ENCODE measurements at places on chromosomes 6 and 20.
A peak's percentile ranks its signal among the peaks of the same experiment; 100 is the strongest.

- no peak for DNase-seq
Observed at GRCh38 chr6:139640448-139640847, 266.0 kb upstream of the CITED2 start.

DNA sequence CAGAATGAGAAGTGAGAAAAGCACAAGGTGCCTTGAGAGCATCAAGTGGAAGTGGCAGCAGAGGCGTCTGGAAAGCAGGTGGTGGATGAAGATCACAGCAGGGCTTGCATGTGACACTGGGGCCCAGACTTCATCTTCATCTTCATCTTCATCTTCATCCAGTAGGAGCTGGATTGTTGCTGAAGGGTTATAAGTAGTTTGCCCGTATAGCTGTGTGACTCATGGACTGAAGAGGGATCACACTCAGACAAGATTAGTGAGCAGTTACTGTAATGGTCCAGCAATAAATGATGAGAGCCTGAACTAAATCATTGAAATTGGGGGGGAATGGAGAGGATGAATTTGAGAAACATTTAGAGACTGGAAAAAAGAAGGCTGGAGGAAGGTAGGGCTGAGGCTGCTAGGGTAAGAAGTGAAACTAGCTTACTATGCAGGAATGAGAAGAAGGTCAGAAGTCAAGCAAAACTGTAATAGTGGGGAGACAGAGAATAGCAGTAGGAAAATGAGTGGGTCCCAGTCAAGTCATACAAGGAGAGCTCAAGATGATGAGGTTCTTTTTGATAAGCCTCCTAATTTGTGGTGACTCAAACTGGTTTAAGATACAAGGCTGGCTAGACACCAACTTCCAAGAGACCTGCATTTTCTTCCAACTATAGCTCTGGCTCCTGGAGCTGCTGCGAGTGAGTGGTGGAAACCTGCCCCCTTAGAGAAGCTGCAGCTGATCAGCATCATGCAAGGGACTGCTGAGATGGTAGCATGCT, 92.3 kb upstream of the BEND6 start:
- no peak for DNase-seq

GRCh38 chr6:34068462-34069044, 77.3 kb downstream of the GRM4 start:
- no peak for DNase-seq

DNA sequence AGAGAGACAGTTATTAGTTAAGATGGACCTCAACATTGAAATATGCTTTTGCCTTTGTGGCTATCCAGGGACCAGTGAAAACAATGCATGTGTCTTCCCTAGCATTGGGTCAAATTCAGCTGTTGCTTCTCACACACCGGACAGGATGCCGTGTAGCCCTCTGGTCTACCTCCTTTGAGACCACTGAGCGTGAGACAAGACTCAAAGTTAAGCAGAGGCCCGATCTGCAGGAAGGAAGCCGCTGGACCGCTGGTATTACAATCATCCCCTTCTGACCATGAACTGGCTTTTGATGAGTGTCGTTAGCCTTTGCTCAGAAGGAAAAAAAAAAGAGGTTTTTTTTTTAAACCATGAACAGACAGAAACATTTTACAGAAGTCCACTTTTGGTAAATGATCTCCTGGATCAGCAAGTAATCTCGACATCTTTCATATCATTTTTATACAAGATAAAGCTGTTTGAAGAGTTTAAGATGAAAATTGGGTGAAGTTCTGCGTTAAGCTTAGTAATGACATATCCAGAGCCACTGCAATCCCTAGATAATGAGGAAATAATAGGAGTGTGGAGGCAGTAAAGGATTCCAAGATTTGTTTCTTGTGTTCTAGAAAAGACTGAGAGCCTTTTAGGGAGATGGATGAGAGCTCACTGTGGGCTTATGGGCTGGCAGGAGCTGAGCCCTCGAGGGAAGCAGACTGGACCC, 622.8 kb downstream of the QKI start:
- no peak for DNase-seq

GRCh38 chr6:8659404-8660189, 224.3 kb upstream of the SLC35B3 start:
- DNase-seq, result no peak

DNA sequence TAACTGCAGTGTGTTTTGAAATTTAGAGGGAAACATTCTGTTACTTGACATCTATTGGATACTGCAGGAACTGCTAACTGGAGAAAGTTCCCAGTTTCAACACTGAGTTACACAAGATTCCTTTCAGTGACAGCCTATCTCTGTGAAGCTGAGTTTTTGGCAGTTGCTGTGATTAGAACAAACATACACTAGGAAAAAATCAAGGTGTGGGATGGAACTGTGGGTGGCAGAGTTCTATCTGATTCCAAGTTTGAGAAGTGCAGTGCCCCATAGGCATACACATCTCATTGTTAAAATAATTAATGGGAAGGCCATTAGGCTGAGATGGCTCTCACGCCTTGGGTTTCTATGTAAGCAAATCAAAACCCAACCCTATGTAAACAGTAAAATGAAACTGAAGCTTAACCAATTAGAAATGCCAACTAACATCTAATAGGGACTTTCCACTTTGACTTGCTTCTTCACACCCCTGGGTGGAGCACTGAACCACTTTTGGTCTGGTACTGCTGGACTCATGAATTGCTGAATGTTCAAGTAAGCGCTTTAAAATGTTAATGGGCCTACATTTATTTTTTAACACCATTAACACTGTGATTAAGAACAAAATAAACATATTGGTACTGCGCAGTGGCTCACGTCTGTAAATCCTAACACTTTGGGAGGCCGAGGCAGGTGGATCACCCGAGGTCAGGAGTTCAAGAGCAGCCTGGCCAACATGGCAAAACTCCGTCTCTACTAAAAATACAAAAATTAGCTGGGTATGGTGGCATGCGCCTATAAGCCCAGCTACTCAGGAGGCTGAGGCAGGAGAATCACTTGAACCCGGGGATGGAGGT, 55.2 kb upstream of the TBC1D7 start:
- no peak for DNase-seq

DNA sequence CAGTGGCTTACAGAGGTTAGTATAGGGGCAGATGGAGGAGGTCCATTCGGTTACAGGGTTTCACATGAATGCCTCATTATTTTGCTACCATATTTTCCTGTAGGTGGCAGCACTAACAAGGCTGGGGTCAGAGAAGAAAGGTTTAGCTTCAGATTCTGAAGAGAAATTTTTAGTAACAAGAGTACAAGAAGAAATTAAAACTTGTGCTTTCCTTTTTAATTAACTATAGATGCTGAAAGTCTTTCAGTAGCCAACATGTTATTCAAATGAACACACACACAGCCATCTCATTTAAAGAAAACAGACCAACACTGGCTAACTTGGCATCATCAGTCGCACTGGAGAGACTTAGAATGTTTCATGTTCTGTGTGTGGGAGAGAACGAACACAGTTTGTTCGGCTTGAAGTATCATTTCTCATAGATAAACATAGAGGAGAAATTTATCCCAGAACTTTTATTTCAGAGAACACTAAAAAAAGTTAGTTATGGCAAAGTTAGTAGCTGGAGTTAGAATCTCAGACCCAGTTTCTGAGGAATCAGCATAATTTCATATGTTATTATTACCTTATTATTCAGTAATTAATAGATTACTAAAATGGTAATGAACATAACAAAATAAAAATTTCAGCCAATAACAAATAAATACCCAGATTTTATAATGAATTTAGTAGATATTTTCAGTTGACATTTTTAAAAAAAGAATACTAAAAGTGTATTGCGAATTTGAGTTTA, 314.0 kb upstream of the RSPO3 start:
- no peak for DNase-seq

GRCh38 chr6:125201961-125202729, 48.6 kb downstream of the TPD52L1 start:
- DNase-seq, result no peak

DNA sequence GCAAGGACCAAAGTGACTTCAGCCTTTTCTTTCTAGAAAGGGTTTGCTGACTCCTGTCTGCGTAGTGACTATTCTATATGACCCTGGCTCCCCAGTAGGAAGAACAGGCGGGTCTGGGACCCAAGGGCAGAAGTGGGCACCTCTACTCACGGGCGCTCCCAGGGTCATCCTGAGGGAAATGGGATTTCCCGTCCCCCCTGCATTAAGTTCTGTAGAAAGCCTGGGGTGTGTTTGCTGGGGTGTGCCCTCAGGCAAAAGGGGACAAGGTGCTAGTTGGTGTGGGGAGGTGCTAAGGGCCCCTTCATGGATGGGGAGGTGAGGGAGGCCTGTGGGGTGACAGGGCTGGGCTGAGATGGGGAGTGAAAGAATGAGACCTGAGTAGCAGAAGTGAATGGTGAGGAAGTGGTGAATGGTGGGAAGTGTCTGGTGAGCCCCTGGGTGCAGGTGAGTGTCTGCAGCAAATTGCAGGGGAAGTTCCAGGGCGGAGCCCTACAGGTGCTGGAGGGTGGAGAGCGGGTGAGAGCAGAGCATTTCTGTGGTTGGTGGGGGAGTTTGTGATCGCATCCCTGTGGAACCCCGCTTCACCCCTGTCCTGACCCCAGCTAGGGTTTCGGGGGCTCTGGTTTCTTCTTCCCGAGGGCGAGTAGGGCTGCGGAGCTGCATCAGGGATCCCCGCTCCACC, 21.1 kb downstream of the RAET1L start:
- DNase-seq, result peak; percentile 56

GRCh38 chr20:37317316-37317715, 27.9 kb downstream of the MANBAL start:
- DNase-seq, result no peak

GRCh38 chr20:47782076-47782475, 3.2 kb downstream of the SULF2 start:
- no peak for DNase-seq

DNA sequence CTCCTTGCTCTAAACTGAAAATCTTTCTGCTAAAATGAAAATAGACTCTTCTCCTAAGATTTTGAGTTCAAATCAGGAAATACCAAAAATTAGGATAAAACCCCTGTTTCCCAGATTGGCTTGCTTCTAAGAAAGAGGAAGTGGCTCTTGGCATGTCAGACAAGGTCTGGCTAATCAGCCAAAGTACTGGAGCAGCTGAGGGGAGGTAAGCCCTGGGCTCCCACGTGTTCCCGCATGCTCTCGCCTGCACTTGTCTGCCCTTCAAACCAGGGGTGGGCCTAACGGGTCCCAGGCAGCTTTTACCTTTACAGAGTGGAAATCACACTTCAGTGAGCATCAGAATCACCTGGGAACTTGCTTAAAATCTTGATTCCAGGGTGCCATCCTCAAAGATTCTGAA, 43.2 kb upstream of the GABRR1 start:
- no peak for DNase-seq

DNA sequence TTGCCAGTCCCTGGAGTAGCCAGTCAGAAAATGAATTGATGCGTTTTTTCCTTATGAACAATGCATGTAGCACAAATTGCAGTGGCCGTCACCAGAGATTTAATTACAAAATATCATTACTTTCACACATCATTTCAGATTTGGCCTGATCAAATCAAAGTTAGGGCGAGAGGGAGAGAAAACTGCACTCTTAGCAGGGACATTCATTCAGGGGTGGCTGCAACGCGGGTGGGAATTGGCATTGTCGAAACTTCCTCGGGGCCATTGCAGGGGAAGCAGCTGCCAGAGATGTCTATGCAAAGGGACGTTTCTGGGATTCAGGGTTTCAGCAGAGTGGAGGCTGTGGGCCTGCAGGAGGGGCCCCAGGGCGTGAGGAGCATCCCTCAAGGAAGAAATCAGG, 76.5 kb upstream of the TOP1 start:
- no peak for DNase-seq

GRCh38 chr20:57831326-57831992, 121.6 kb upstream of the PMEPA1 start:
- no peak for DNase-seq

- no peak for DNase-seq
Observed at GRCh38 chr20:17772005-17772343, 72.2 kb downstream of the BANF2 start.

DNA sequence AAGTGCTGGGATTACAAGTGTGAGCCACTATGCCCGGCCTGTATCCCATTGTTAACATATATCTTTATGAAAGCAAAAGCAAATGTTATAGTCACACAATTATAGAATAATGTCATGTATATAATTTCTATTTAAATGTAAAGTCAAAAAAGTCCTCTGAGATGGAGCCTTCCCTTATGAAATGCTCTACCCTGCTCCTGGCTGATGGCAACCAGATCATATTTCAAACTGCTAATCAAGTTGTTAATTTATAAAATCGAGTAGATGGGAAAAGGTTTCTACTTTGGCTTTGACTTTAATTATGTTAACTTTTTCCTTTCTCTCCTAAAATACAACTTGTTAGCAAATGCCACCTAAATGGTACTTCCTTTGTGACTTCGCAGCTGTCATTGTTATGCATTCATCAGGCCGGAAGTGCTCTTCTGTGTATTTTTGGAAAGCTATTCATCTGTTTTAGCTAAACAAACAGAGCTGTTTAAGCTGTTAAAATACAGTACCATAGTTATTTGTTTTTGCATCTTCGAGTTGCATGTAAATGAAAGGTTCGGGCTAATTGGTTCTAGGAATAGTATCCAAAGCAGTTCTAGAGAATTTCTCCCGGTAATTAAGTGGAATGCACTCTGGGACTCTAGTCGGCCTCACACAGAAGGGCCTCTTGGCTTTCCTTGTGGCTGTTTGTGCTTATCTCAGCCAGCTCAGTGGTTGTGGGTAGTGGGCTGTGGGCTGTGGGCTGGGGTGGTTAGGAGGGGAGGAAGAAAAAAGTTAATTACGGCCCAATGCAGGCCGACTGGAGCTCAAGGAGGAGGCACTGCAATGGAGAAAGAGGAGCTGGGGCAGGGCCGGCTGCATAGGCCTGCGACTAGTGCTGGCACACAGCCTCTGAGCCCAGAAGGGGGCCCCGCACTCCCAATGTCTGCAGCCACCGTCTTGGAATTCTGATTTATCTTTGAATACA, 34.8 kb downstream of the SLC35D3 start:
- DNase-seq, result no peak

DNA sequence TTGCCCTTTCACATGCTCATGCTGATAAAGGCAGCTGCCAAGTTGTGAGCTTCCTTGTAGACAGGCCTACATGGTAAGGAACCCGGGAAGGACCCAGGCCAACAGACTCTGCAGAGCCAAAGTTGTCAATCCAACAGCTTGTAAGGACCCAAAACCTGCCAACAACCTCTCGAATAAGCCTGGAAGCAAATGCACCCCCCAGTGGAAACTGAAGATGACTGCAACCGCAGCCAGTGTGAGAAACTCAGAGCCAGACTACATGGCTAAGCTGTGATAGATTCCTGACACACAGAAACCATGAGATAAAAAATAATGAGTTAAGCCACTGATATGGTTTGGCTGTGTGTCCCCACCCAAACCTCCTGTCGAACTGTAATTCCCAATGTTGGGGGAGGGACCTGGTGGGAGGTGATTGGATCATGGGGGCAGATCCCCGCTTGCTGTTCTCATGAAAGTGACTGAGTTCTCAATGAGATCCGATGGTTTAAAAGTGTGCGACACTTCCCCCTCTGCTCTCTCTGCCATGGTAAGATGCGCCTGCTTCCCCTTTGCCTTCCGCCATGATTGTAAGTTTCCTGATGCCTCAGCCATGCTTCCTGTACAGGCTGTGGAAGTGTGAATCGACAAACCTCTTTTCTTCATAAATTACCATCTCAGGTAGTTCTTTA, 18.8 kb upstream of the CLPSL2 start:
- no peak for DNase-seq
